ENCODE measurements at places on chromosomes 13 and 19.
A peak's percentile ranks its signal among the peaks of the same experiment; 100 is the strongest.

GRCh38 chr19:35306473-35307246 is 14.7 kb downstream of the MAG start:
- DNase-seq: no peak

GRCh38 chr13:51831519-51831918 is 13.5 kb downstream of the TMEM272 start:
- DNase-seq: no peak

GRCh38 chr13:112605531-112605990 is 17.6 kb upstream of the TUBGCP3 start:
- no peak for DNase-seq

- no peak for DNase-seq
These were observed 39.3 kb downstream of the RGCC start for GRCh38 chr13:41496420-41497234.

DNA sequence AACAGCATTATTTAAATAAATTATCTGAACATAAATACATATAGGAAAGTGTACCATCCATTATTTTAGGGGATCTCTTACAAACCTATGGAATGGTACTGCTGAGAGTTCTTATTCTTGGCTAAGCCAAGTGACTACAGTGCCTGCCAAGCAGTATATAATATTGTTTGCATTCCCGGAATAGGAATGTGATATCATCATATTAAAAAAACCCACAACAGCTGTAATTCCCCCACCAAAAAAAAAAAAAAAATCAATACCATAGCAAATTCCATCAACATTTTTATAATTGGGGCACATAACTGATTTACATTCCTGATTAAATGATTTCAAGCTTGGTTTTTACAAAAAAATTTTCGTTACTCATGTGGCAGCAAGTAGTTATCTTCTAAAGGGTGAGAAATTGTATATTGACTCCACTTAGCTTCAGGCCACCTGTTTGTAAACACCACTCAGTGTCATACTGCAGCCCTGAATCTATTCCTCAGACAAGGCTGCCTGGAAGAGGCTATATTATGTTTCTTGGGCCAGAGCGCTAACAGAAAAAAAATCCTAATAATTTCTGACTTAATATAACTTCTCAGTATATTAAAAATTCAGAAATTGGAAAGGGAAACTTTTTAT is 278.1 kb downstream of the DNAJC15 start:
- DNase-seq: no peak

DNA sequence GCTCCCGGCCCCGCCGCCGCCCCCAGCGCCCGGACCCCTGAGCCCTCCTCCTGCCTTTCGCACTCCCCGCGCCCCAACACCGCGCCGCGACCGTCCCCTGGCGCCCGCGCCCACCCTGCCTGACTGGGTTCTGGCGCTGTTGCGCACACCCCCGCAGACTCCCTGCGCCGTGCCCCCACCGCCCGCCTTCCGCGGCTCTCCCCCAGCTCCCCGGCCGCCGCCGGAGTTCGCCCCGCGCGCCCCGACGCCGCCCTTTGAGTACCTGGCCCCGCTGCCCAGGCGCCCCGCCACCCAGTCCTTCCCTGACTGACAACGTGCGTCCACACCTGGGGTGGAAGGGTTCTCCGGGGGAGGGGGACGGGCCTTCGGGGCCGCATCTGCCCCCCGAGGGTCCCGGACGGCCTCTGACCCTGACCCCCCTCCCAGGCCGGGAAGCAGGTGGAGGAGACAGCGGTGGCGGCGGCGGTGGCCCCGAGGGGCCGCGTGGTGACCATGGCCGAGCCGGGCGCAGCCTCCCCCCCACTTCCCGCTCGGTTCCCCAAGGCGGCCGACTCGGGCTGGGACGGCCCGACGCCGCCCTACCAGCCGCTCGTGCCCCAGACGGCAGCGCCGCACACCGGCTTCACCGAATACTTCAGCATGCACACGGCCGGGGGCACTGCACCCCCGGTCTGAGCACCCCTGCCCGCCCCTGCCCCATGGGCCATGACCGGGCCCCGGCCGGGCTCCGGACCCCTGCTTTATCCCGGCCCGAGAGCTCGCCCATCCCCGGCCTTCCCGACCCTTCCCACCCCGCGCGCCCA is 1.4 kb upstream of the MEGF8 start:
- no peak for DNase-seq

DNA sequence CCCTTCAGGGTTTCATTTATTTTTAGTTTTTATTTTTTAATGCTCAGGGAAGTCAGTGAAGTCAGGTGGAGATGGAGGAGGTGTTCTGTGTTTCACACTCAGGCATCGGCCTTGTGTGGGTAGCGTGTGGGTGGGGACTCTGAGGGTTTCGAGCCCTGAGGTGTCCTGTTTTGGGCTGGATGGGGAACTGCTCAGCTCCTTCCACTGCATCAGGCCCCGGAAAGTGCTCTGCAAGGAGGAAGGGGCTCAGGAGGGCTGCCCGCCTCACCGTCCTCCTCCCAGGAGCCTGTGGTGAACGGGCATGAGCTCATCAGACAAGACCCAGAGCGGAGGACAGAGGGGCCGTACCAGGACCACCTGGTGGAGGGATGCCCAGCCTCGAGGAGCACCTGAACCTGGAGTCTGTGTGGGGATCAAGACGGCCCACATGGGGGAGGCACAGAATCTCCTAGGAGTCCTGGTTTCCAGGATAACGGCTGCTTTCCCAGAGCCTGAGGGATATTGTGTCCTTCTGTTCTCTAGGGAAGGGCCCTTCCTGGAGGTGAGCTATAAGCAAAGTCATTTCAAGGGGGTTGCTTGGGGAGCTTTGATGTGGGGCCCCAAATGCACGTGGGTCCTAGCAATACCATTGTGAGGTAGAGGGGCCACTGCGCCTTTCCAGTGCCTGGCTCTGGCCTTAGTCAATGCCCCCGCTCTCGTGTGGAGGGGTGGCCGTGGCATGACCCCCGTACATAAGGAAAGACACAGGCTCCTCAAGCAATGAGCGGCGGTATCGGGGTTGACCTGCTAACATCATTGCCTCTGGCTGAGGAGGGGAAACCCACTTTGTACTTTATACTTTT is 13.5 kb upstream of the GAS6 start:
- DNase-seq: no peak

GRCh38 chr13:94233401-94233800 is 246.1 kb downstream of the DCT start:
- no peak for DNase-seq

DNA sequence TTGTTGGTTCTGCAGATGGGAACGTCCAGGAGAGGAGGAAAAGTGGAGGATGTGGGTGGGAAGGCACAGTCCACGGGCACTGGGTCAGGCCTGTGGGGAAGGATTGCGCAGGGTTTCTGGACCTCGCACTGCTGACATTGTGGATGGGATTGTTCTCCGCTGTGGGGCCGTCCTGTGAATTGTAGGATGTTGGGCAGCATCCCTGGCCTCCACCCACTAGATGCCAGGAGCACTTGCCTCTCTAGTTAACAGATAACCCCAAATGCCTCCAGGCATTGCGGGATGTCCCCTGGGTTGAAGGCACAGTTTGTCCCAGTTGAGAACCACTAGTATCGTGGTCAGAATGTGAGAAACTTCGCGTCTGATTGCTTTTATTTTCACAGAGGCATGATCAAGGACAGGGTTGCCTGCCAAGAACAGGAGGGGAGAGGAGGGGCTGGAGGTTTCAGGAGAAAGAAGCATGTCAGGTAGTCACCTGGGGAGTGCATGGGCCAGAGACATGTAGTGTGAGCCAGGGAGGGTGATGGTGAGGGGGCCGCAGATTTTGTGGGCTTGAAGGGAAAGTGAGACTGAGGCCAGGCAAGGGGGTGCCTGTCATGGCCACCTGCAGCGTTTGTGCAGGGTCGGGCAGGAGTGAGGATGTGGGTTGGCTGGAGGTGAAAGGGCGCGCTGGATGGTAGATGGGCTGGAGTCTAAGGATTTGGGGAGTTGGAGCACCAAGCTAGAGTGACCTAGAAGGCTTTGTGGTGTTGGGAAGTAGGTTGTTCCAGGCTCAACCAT is 3.2 kb downstream of the ZNF628 start:
- no peak for DNase-seq

GRCh38 chr13:28532388-28533124 is 37.6 kb upstream of the FLT1 start:
- no peak for DNase-seq

DNA sequence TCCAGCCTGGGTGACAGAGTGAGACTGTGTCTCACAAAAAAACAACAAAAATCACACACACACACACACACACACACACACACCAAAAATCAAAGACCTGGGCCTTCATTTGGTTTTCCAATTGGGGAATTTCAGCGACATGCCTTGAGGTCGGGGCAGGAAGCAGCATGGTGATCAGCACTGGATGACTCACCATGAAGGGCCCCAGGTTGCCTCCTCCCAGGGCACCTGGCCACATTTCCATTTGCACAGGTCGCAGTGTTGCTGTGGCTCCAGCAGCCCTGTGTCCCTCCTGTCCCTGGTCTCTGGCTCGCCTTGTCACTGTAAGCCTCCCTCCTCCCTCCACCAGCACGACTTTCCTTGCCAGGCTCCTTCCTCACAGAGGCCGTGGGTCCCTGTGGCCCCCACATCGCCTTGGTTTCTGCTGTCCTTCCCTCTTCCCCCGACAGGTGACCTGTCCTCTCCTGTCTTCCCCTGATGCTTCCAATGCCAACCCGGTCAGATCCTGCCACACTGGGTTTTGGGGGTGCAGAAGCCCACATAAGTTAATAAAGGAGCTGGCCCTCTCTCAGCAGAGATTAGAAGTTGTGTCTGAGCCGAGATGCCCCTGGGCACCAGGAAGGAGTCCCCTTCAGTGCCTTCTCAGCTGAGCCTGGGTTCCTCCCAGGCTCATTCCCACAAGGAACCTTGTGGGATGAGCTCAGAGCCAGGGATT is 66.7 kb downstream of the GPR12 start:
- no peak for DNase-seq

- DNase-seq: peak; percentile 54
These were observed 2.3 kb downstream of the ERF start for GRCh38 chr19:42252365-42253244.

DNA sequence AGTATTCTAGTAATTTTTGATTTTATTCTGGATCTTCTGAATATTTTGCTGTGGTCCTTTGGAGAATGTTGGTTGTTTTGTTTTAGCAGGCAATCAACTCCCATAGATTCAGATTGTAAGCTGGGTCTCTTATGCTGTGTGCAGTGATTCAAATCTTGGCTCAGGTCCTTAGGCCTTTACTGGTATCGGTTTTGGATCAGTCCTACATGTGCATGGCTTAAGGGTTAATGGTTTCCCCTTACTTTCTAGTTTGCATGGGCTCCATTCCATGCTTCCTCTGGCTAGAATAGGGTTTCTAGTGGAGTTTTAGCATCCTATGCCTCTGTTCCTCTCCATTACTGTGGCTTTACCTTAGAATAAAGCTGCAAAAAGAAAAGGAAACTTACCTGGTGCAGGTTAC is 16.1 kb downstream of the NDFIP2 start:
- DNase-seq: no peak

DNA sequence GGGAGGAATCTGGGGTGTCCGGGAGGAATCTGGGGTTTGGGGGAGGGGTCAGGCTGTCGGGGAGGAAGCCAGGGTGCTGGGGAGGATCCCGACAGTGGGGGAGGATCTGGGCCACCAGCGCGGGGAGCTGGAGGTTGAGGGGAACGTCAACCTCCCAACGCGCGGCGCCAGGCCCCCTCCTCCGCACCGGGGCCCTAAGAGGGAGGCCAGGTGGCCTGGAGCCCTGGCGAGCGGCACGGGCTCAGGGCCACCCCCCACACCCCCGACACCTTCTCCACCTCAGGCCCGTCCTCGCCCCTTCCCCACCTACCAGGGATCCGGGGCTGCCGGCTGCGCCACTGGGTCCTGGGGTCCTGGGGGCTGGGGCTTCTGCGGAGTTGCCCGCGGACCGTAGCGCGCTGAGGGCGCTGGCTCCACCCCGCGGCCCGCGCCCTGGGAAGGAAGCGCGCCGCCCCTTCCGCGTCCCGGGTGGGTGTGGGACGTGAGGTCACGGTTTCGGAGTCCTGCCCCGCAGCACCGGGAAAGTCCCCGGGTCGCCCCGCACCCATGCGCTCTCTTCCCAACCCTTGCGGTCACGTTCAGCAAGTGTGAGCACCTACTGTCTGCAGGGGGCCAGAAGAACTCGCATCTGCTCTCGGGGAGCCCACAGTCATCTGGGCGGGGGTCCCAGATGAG is at the start of gene TICAM1:
Gene TICAM1 (minus strand): TSS at position 409 of the 675 bp plus-strand sequence. CDS start 13,335 bp downstream, outside the sequence.
- DNase-seq: peak; percentile 33

- no peak for DNase-seq
These were observed 452.6 kb downstream of the DIAPH3 start for GRCh38 chr13:59710996-59711701.

GRCh38 chr13:30022796-30023195 is 172.4 kb upstream of the UBL3 start:
- DNase-seq: no peak

DNA sequence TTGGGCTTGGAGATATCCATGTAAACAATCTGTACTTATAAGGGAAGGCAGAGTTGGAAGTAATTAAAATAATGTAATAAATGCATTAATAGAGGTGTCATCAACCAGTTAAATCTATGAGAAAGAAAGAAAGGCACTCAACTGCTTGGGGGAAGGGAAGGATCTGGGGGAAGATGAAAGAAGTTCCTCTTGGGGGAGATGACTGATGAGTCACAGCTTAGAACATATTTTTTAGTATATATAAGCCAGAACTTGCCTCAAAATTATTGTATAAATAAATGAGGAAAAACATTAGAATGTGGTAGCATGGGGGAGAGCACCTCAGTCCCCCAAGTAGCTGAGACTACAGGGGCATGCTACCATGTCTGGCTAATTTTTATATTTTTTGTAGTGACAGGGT is 205.8 kb downstream of the GGACT start:
- peak; percentile 37 for DNase-seq

GRCh38 chr13:93173654-93174053 is 53.0 kb upstream of the GPC6 start:
- DNase-seq: no peak

DNA sequence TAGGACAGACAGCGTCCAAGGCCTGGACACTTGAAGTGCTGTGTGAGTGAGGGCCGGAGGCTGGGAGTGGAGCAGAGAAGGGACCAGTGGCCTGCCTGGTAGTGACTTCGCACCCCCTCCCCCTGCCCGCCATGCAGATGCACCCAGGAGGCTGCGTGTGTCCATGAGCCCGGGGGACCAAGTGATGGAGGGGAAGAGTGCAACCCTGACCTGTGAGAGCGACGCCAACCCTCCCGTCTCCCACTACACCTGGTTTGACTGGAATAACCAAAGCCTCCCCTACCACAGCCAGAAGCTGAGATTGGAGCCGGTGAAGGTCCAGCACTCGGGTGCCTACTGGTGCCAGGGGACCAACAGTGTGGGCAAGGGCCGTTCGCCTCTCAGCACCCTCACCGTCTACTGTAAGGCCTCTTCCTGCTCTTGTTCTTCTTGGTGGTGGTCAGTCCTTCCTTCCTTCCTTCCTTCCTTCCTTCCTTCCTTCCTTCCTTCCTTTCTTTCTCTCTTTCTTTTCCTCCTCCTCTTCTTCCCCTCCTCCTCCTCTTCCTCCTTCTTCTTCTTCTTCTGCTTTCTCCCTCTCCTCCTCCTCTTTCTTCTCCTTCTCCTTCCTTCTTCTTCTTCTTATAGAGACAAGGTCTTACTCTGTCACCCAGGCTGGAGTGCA is 6.0 kb upstream of the FFAR1 start:
- no peak for DNase-seq

GRCh38 chr19:47540748-47541147 is 25.9 kb upstream of the NAPA start:
- DNase-seq: no peak

All from MV-4-11 (cell line).